ENCODE measurements at places on chromosomes 1 and 21. TPM values are rescaled to one million over a fixed set of nuclear protein-coding genes. Genes with fewer than 3 reads are reported as not detected.

The CR2 gene
- not detected for total RNA-seq

The ANGPTL7 gene
- 0.79 TPM for total RNA-seq

The SLC35F3 gene
- total RNA-seq: 0.16 TPM

The ITLN2 gene
- not detected for total RNA-seq

The CAMK2N1 gene
- 40.8 TPM for total RNA-seq

The CCDC27 gene
- total RNA-seq: not detected

The CHI3L2 gene
- 8.8 TPM for total RNA-seq

The FGR gene
- total RNA-seq: 0.09 TPM

The ATAD3A gene
- total RNA-seq: 17.4 TPM

The HPDL gene
- total RNA-seq: 0.26 TPM

The LAMC1 gene
- total RNA-seq: 655 TPM

The DNAJC28 gene
- total RNA-seq: 1.7 TPM

The AGRN gene
- total RNA-seq: 22.7 TPM

The CHIA gene
- not detected for total RNA-seq

The ADGRL4 gene
- total RNA-seq: 8.2 TPM

The CRP gene
- total RNA-seq: not detected

The ENAH gene
- total RNA-seq: 97.4 TPM

The ACOT11 gene
- total RNA-seq: 4.0 TPM

The SERPINC1 gene
- total RNA-seq: not detected
